Heart left ventricle (tissue), 16 donors: ENCODE measurements at places on chromosomes 6 and 20. TPM values are rescaled to one million over a fixed set of nuclear protein-coding genes. Genes with fewer than 3 reads are reported as not detected.

Gene NTSR1
- total RNA-seq, result not detected

Gene HLA-DQB2
- 1.9 TPM for total RNA-seq

Gene PPP1R14C
- total RNA-seq, result 62.3 TPM

Gene LHFPL5
- not detected for total RNA-seq

Gene CCDC167
- 34.5 TPM for total RNA-seq

Gene CNR1
- total RNA-seq, result 0.69 TPM

Gene PSORS1C1
- total RNA-seq, result 2.3 TPM

Gene OPRM1
- total RNA-seq, result not detected

GRCh38 chr6:159450815-159451465 lies 242.1 kb downstream of the SOD2 start:
- H3K27me3 ChIP-seq, result no peaks in the 10 kb centered on the region
- DNase-seq, result no peak
- no peak overlapping the region for H3K4me3 ChIP-seq
- no peaks in the 10 kb centered on the region for H3K4me1 ChIP-seq
- H3K36me3 ChIP-seq, result no peaks in the 10 kb centered on the region
- H3K27ac ChIP-seq, result no peak overlapping the region

- peaks cover 49% of the 10 kb centered on the region for H3K4me1 ChIP-seq
- H3K27me3 ChIP-seq, result no peaks in the 10 kb centered on the region
- no peak overlapping the region for H3K4me3 ChIP-seq
- DNase-seq, result no peak
- H3K36me3 ChIP-seq, result no peaks in the 10 kb centered on the region
- H3K27ac ChIP-seq, result no peak overlapping the region
Measured at GRCh38 chr6:16766836-16767745, 5.8 kb upstream of the ATXN1 start.

DNA sequence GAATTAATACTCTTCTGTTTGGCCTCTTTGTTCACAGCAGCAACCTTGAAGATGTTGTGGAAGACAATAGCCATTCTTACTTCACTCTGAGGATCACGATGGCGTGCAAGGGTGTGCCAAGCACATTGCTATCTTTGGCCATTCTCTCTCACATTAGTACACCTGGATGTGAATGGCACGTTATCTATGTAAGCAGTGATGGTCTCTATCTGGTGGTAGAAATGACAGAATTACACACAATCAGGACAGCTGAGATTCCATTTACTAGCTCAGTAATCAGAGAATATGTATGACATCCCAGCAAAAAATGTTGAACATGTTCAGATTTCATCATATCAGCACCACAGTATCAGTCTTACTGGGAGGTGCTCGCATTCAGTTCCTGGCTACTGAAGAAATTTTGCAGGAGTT lies 116.2 kb downstream of the LCA5 start:
- H3K36me3 ChIP-seq, result no peaks in the 10 kb centered on the region
- peaks cover 11% of the 10 kb centered on the region for H3K4me1 ChIP-seq
- H3K4me3 ChIP-seq, result no peak overlapping the region
- DNase-seq, result no peak
- H3K27me3 ChIP-seq, result no peaks in the 10 kb centered on the region

GRCh38 chr20:51680067-51680749 lies 88.0 kb downstream of the ATP9A start:
- no peaks in the 10 kb centered on the region for H3K27me3 ChIP-seq
- peaks cover 7% of the 10 kb centered on the region for H3K36me3 ChIP-seq
- DNase-seq, result no peak
- no peak overlapping the region for H3K27ac ChIP-seq
- H3K4me3 ChIP-seq, result no peak overlapping the region

GRCh38 chr6:38570750-38571149 lies 69.0 kb downstream of the BTBD9 start:
- peaks cover 8% of the 10 kb centered on the region for H3K4me1 ChIP-seq
- DNase-seq, result no peak
- H3K27me3 ChIP-seq, result no peaks in the 10 kb centered on the region
- no peak overlapping the region for H3K27ac ChIP-seq

GRCh38 chr6:134217105-134217797 lies 100.7 kb downstream of the SGK1 start:
- H3K36me3 ChIP-seq, result no peaks in the 10 kb centered on the region
- DNase-seq, result no peak
- H3K4me1 ChIP-seq, result no peaks in the 10 kb centered on the region
- H3K27ac ChIP-seq, result peak overlapping the region; percentile 81
- H3K27me3 ChIP-seq, result no peaks in the 10 kb centered on the region

GRCh38 chr20:25178563-25179438 lies 16.7 kb upstream of the ENTPD6 start:
- no peaks in the 10 kb centered on the region for H3K36me3 ChIP-seq
- no peaks in the 10 kb centered on the region for H3K27me3 ChIP-seq
- no peak for DNase-seq
- H3K27ac ChIP-seq, result no peak overlapping the region

- peak overlapping the region; percentile 41 for H3K27ac ChIP-seq
- H3K4me1 ChIP-seq, result peaks cover 13% of the 10 kb centered on the region
- no peak for DNase-seq
- H3K4me3 ChIP-seq, result no peak overlapping the region
- H3K36me3 ChIP-seq, result peaks cover 2% of the 10 kb centered on the region
Measured at GRCh38 chr20:49888212-49889000, 26.9 kb downstream of the SPATA2 start.

GRCh38 chr20:1688886-1689538 lies 31.4 kb upstream of the SIRPG start:
- H3K4me3 ChIP-seq, result no peak overlapping the region
- no peaks in the 10 kb centered on the region for H3K27me3 ChIP-seq
- no peaks in the 10 kb centered on the region for H3K36me3 ChIP-seq

- peak within 1 kb of the TSS; percentile 67 for H3K27ac ChIP-seq
- peaks cover 29% of the 10 kb centered on the region for H3K36me3 ChIP-seq
- peak; percentile 97 for DNase-seq
Measured at GRCh38 chr6:33204415-33205190, at the start of gene HSD17B8. Gene HSD17B8 (plus strand): TSS chr6:33204655. CDS start chr6:33204669, 14 bp downstream.

DNA sequence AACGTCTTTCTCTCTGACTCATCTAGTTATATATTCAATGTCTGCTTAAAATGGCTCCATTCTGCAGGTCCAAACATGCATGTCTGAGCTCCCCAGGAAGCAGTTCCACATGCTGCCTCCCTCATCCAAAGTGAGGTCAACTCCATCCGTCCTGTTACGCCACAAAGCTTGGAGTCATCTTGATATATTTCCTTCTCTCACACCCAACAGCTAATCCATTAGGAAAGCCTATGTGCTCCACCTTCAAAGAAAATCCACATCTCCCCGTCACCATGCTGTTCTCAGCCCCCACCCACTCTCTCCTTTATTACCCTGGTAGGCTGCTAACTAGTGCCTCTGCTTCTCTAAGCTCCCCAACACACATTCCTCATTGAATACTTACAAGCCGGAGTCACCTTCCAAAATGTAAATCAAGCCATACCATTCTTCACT lies 130.2 kb upstream of the SYNDIG1 start:
- no peaks in the 10 kb centered on the region for H3K36me3 ChIP-seq
- no peaks in the 10 kb centered on the region for H3K27me3 ChIP-seq
- DNase-seq, result no peak

- no peaks in the 10 kb centered on the region for H3K4me1 ChIP-seq
- no peaks in the 10 kb centered on the region for H3K27me3 ChIP-seq
Measured at GRCh38 chr6:97423190-97423589, 140.2 kb upstream of the MMS22L start.

DNA sequence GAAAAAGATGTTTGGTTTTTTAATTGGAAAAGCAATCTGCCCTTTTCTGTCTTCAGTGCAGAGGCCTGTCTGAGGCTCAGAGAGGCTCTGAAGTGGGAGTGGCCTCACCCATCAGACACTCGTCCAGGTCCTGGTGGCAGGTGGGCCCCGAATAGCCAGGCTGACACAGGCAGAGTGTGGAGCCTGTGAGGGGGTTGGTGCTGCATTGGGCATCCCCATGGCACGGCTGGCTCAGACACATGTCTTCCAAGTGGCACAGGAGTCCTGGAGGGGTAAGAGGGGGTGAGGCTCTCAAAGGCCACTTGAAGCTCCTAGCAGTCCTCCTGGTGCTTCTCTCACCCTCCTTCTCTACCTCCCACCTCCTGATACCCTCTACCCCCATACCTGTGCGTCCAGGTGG lies 3.8 kb downstream of the NOTCH4 start:
- no peaks in the 10 kb centered on the region for H3K27me3 ChIP-seq
- no peak overlapping the region for H3K27ac ChIP-seq
- H3K36me3 ChIP-seq, result peaks cover 44% of the 10 kb centered on the region
- H3K4me1 ChIP-seq, result no peaks in the 10 kb centered on the region

GRCh38 chr6:8881663-8882062 lies 446.3 kb upstream of the SLC35B3 start:
- H3K36me3 ChIP-seq, result no peaks in the 10 kb centered on the region
- H3K4me1 ChIP-seq, result no peaks in the 10 kb centered on the region
- H3K27me3 ChIP-seq, result no peaks in the 10 kb centered on the region
- H3K4me3 ChIP-seq, result no peak overlapping the region
- no peak for DNase-seq
- no peak overlapping the region for H3K27ac ChIP-seq

- no peaks in the 10 kb centered on the region for H3K27me3 ChIP-seq
- peaks cover 18% of the 10 kb centered on the region for H3K4me1 ChIP-seq
- H3K4me3 ChIP-seq, result no peak overlapping the region
- no peak for DNase-seq
Measured at GRCh38 chr6:24858177-24858653, 59.5 kb upstream of the ARMH2 start.

GRCh38 chr20:1210501-1210900 lies 7.2 kb downstream of the C20orf202 start:
- no peaks in the 10 kb centered on the region for H3K36me3 ChIP-seq
- no peak overlapping the region for H3K27ac ChIP-seq
- H3K4me3 ChIP-seq, result no peak overlapping the region
- DNase-seq, result no peak

- no peaks in the 10 kb centered on the region for H3K36me3 ChIP-seq
- no peak for DNase-seq
- H3K4me1 ChIP-seq, result no peaks in the 10 kb centered on the region
- no peak overlapping the region for H3K27ac ChIP-seq
- H3K27me3 ChIP-seq, result no peaks in the 10 kb centered on the region
Measured at GRCh38 chr6:142395768-142396231, 94.0 kb downstream of the ADGRG6 start.

DNA sequence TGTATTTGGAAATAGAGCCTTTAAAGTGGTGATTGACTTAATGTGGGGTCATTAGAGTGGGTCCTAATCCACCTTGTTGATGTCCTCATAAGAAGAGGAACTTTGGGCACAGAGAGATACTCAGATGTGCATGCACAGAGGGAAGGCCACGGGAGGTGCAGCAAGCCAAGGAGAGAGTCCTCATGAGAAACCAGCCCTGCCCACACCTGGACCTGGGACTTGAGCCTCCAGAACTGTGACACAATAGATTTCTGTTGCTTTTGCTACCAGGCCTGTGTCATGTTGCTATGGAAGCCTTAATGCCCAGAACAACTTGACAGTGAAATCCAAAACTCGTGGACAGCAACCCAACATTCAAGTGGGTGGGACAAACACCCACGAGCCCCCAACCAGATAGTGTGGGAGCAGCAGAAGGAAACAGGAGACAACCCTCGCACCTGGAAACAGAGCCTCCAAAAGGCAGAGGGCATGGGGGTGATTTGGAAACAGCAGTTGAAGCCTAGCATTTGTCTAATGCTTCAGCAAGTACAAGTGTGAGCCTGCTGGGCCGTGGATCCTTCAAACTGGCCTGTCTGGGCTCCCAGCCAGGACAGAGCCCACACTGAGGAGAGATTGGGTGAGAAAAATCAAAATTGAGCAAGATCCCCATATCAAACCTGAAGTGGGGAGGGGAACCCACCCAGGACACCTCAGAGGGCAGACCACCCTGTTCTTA lies 201.0 kb upstream of the CST7 start:
- no peak for DNase-seq
- H3K27ac ChIP-seq, result no peak overlapping the region
- no peaks in the 10 kb centered on the region for H3K36me3 ChIP-seq
- H3K4me3 ChIP-seq, result no peak overlapping the region

DNA sequence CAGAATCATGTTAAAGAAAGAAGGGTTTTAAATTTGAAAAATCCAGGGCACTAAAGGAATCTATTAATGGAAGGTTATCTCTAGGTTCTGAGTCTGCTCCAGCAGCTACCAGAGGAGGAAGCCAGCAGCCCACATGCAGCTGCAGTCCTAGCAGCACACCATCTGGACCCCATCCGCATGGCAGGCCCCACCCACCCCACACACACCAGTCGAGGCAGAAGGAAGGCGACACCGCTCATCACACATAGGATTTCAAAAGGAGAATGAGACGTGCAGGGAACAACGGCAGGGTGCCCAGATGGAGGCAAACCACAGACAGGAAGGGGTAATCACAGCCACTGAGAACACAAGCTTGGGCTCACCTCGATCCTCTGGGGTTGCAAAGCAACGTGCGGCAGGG lies 78.9 kb downstream of the GINS1 start:
- no peaks in the 10 kb centered on the region for H3K36me3 ChIP-seq
- no peak overlapping the region for H3K27ac ChIP-seq
- peaks cover 4% of the 10 kb centered on the region for H3K4me1 ChIP-seq
- no peaks in the 10 kb centered on the region for H3K27me3 ChIP-seq
- DNase-seq, result peak; percentile 48

- no peak overlapping the region for H3K4me3 ChIP-seq
- no peaks in the 10 kb centered on the region for H3K27me3 ChIP-seq
- no peaks in the 10 kb centered on the region for H3K4me1 ChIP-seq
Measured at GRCh38 chr6:11828262-11828870, 49.8 kb upstream of the ADTRP start.

- no peaks in the 10 kb centered on the region for H3K4me1 ChIP-seq
- no peak for DNase-seq
- H3K4me3 ChIP-seq, result no peak overlapping the region
- no peaks in the 10 kb centered on the region for H3K36me3 ChIP-seq
Measured at GRCh38 chr6:161837854-161838253, 564.0 kb upstream of the AGPAT4 start.
